NAMALWA (cell line): ENCODE measurements at places on chromosomes 2 and 18.
A peak's percentile ranks its signal among the peaks of the same experiment; 100 is the strongest.

- DNase-seq = no peak
Measured at GRCh38 chr2:177550264-177551200, 158.0 kb downstream of the AGPS start.

GRCh38 chr2:179825494-179825893, 35.9 kb downstream of the ZNF385B start:
- DNase-seq = no peak

GRCh38 chr2:207256476-207257207, 90.9 kb upstream of the KLF7 start:
- DNase-seq = no peak

DNA sequence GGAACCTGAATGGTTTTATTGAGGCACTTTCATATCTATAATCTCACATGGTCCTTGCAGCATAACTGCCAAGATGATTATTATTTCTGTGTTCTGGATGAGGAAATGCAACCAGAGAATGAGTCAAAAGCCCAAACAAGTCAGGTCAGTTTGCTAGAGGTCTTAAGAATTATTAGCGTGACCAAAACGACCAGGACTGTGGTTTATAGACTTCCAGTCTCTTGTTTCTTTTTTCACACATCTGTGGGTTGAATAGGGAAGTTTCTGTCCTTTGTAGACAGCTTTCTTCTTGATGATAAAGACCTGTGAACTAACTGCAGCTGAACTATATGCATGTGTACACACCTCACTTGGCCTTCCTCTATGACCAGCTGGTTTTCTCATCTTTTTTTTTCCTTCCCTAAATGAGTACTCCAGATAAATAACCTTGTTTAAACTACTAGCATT, 13.9 kb downstream of the ADAM23 start:
- peak; percentile 16 for DNase-seq

- DNase-seq = peak; percentile 54
Measured at GRCh38 chr2:174632841-174633622, 35.4 kb upstream of the WIPF1 start.

DNA sequence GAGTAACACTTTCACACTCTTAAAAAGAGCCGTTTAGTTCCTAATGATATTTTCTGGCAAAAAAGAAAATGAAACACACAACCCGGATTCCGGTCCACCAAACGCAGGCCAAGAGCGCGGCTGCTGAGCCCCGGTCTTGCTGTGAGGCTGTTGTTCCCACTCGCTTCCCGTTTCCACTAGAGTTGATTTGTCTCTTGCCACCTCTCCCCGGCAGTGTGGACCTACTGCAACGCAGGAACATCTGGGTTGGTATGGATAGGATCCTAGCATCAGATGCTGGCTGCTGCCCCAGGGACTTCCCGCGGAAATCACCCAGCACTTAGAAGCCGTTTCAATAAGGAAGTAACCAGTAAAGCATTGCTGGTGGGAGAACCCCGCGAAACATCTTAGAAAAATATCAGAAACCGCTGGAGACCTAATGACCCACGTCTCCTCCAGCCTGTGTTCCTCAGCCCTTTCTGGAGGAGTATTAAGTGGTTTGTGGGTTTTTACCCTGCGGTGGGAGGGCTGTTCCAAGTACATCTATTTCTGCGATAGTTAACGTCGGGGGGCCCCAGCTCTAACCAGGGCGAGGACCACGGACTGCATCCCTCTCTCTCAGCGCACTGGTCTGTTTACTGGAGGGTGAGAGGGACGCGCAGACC, 939 bp downstream of the DOCK10 start:
- DNase-seq = peak; percentile 79

GRCh38 chr2:48927355-48927754, 171.8 kb upstream of the LHCGR start:
- DNase-seq = no peak

GRCh38 chr2:170986566-170987258, 57.7 kb downstream of the GORASP2 start:
- DNase-seq = no peak

GRCh38 chr2:75563591-75563990, 2.9 kb upstream of the EVA1A start:
- no peak for DNase-seq

- no peak for DNase-seq
Measured at GRCh38 chr2:138329162-138329561, 172.4 kb upstream of the SPOPL start.

DNA sequence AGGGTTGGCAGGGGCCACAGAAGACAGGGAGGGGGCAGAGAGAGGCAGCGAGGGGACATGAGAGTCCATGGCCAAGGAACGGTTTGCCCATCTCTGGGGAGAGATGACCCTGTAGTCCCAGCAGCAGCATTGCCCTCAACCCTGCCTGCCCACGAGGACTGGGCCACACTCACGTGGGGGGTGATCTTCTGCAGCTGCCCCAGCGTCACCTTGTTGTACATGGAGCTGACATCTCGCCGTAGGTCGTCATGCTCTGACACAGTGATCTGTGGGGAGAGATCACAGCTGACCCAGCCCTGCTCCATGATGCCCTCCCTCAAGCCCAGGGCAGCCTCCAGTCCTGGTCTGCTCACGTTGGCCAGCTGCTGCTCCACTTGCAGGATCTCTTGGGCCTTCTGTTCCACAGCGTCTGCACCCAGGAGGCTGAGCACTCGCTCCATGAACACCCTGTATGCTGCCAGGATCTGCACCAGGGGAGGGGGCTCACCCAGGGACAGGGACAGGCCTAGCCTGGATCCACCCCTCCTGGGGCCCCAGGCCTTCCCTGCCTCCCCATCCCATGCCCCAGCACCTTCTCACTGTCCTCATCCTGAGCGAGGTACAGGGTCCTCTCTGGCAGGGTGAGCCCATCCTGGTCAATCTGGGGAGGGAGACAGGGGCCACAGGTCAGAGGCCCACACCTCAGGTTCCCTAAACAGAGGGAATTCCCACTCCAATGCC, 2.8 kb downstream of the ECEL1 start:
- no peak for DNase-seq

DNA sequence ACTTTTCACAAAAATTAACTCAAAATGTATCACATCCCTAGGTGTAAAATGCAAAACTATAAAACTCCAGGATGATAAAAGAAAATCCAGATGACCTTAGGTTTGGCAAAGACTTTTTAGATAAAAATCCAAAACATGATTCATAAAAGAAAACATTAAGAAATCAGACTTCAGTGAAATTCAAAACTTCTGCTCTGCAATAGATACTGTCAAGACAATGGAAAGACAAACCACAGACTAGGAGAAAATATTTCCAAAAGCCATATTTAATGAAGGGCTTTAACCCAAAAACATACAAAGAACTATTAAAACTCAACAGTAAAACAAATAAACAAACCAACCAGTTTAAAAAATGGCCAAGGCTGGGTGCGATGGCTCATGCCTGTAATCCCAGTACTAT, 173.6 kb upstream of the SPOPL start:
- no peak for DNase-seq

- DNase-seq = peak; percentile 45
Measured at GRCh38 chr2:47896450-47896968, 9.8 kb downstream of the FBXO11 start.

DNA sequence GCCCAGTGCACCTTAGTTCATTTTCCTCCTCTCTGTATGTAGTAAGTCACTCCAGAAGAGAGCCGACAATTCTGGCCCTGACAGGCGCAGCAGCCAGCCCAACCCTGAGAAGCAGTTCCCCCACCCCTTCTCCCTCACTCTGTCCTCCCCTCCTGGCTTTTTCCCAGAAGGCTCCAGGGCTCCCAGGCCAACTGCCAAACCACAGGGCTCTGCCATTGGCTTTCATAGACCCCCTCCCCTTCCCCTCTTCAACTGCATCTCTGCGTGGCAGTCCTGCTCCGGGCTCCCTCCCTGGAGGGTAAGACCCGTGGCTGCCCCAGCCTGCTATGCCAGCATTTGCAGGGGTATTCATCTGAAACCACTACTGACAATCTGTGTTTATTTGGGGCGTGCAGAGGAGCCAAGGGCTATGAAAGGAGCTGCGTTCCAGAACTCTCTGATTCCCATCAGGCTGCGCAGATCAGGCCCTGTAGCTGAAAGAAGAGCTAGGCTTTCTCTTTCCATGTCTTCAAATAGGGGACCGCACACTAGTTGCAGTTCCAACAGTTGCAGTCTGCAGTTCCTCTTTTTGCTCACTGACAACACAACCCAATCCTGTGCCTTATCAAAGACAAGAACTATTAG, 388.6 kb upstream of the TNP1 start:
- peak; percentile 8 for DNase-seq

GRCh38 chr2:53098696-53099078, 668.9 kb upstream of the CHAC2 start:
- no peak for DNase-seq

DNA sequence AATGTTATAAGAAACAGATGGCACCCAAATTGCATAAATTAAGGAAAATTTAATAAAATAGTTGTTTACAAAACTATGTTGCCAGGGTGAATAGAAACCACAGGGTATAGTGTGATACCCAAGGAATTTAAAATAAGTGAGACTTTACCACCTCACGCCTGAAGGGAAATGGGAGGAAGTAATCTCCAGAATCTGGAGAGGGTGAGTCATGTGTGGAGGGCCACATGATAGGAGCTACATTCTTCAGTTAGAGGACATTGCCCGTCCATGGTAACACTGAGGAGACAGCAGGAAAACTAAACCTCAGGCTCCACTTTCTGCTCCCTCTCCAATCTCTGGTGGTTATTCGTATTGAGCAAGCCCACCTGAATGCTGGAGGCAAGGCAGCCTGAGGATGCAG, 97.2 kb upstream of the NXPH2 start:
- DNase-seq = no peak

GRCh38 chr2:28413152-28413898, 20.7 kb downstream of the FOSL2 start:
- no peak for DNase-seq

DNA sequence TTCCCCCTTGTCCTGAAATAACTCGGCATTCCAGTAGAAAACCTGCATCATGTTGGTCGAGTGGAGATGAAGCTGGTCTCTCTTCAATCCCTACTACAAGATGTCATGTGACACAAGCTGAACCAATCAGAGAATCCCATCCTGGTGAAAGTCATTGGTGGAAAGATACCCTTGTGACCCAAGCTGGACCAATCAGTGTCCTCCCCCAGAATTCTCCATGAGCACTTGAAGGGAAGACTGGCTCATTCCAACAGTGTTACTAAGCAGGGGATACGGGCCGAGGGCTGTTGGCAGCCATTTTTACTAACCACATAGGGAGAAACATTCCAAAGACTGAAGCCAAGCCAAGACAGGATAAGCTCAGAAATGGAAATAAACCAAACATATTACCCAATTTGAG, 298.3 kb downstream of the ICOS start:
- peak; percentile 41 for DNase-seq
